ENCODE measurements at places on chromosomes 1 and 21.

DNA sequence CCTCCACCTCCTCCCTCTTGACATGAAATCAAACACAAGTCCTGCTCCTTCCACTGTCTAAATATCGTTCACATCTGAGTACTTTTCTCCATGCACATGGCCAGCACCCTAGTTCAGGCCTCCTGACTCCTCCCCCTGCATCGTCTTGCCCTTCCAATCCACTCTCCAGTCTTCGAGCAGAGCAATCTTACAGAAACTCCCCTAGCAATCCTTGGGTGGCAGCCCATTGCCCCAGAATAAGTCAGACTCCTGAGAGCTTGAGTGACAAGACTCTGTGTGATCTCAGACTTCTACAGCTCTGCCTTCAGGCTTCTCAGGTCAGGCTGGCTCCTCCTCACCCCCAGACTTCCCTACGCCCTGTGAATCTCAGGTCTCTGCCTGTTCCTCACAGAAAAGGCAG lies 5.5 kb downstream of the SH2D2A start:
- DNase-seq, result no peak

GRCh38 chr21:26025536-26026512 lies 144.7 kb downstream of the APP start:
- no peak for DNase-seq

DNA sequence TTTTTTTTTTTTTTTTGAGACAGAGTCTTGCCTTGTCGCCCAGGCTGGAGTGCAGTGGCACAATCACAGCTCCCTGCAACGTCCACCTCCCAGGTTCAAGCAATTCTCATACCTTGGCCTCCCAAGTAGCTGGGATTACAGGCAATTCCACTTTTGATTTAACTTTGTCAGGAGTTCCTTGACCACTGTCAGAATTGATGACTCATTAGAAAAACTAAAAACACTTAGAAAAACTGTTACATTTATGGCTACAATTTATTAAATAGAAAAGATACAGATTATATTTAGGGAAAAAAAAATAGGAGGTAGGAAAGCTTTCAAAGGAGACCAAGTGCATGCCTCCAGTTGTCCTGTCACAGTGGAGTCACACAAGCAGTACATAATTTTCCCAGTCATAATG lies 20.0 kb downstream of the ZNF678 start:
- no peak for DNase-seq

- DNase-seq, result no peak
Measured at GRCh38 chr1:234683127-234683860, 73.3 kb upstream of the IRF2BP2 start.

- no peak for DNase-seq
Measured at GRCh38 chr1:224245188-224245587, 62.1 kb downstream of the DEGS1 start.

GRCh38 chr1:239997515-239998311 lies 94.0 kb upstream of the FMN2 start:
- no peak for DNase-seq

DNA sequence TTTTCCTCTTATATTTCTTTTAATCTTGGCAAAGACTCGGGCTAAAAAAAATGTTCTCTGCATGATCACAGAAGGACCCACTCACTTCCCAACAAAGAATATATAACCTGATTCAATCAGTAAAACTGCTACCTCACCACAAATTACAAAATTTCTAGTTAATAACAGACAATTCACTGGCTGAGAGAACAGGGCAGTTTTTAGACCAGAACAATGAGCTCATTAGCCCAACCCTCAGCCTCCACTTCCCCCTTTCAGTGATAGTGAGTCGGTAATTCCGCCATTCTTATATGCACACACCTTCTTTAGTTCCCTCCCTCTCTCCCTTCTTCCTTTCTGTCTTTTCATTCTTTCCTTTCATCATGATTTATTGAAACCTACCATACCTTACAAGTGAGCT lies 8.9 kb downstream of the SIPA1L2 start:
- DNase-seq, result no peak

GRCh38 chr1:15489052-15489736 lies 13.3 kb downstream of the CELA2B start:
- no peak for DNase-seq

DNA sequence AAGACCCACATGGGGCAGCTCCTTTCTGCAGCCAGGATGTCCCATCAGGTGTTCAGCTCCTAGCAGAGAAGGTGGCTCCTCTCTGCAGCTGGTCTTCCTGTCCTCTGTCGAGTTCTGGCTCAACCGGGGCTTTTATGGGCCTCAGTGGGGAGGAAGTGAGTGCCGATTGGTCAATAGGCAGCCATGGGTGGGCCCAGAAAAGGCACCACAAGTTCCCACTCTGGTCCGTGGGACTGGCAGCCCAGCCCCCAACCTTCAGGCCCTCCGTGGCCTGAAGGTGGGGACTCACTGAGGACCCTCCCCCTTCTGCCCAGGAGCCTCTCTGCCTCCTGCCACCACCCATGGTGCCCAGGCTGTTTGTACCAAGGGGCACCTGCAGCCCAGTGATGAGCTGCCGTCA lies 161.7 kb upstream of the DUSP10 start:
- no peak for DNase-seq

GRCh38 chr1:224054611-224055010 lies 59.3 kb upstream of the FBXO28 start:
- DNase-seq, result no peak

DNA sequence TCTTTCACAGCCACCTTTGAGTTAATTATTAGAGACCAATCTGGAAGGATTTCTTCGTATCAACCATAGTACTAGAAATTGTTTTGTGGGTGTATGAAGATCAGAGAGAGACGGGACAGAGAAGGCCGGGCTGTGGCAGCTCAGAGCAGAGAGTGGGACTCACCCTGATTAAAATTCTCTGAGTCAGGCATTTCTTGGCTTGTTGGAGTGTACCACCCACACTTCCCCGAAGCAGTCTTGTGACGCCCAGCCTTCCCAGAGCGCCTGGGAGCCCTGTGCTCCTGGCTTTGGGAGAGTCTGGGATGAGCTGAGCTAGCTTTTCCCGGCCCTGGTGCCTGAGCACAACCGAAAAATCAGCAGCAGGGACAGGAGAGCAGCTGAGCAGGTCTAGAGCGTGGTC lies 19.4 kb downstream of the PLEKHM2 start:
- no peak for DNase-seq

- DNase-seq, result no peak
Measured at GRCh38 chr1:196078691-196079090, 529.5 kb downstream of the KCNT2 start.

DNA sequence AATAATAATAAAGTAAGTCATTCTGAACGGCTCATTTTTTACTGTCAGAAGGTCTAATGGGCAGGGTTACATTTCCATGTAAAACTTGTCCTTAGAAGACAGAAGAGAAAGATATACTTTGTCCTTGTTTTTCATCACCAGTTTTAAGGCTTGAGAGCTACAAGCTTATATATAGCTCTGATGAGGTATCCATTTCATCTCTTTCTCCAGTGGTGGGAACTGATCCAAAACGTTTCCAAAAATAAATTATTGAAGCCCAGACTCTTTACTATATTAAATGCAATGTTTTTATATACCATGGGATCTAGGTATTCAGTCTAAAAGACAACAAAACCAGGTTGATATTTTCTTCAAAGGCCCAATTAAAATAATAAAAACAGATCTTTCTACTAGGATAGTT lies 8.7 kb downstream of the B3GALNT2 start:
- DNase-seq, result no peak

- DNase-seq, result no peak
Measured at GRCh38 chr1:20663969-20664715, 3.0 kb upstream of the DDOST start.

GRCh38 chr1:11407301-11407994 lies 71.5 kb upstream of the DISP3 start:
- DNase-seq, result no peak

- DNase-seq, result no peak
Measured at GRCh38 chr1:93042187-93043056, 36.7 kb upstream of the MTF2 start.

GRCh38 chr1:22418933-22419382 lies 32.7 kb upstream of the ZBTB40 start:
- DNase-seq, result no peak

GRCh38 chr21:36542312-36543101 lies 62.6 kb upstream of the CLDN14 start:
- DNase-seq, result no peak

DNA sequence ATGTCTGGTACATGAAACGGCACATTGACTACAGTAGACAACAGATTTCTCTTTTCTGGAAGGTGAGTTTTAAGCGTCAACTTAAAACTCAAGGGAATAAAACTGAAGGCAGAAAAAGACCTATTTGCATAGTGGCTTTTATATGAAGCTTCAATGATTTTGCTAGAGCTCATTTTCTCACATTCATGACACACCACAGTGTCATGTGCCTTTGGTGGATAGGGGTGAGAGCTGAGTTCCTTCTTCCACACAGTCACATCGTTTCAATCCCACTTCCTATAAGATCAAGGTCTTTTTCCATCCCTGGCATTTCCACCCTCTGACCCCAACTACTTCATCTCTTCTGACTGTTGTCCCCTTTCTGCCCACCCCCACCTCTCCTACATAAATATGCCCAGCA lies 31.0 kb downstream of the IL12RB2 start:
- no peak for DNase-seq

DNA sequence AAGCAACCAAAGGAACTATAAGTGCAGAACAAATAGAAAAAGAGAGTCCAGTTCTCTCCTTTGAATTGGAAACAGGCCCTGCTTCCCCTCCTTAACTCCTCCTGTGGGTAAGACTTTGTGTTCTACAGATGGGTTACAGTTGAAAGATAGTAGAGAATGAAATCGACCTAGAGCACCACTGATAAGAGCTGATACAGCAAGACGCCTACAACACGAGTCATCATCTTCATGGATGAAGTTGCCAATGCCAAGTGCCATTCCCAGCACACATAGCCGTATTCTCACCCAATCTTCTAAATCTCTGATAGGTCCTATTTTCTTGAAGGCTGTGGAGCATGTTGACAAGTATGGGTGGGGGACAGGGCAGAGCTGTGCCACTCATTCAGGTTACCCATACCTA lies 99.8 kb upstream of the CAMK1G start:
- no peak for DNase-seq

- no peak for DNase-seq
Measured at GRCh38 chr1:21361506-21361905, 71.2 kb upstream of the ECE1 start.

DNA sequence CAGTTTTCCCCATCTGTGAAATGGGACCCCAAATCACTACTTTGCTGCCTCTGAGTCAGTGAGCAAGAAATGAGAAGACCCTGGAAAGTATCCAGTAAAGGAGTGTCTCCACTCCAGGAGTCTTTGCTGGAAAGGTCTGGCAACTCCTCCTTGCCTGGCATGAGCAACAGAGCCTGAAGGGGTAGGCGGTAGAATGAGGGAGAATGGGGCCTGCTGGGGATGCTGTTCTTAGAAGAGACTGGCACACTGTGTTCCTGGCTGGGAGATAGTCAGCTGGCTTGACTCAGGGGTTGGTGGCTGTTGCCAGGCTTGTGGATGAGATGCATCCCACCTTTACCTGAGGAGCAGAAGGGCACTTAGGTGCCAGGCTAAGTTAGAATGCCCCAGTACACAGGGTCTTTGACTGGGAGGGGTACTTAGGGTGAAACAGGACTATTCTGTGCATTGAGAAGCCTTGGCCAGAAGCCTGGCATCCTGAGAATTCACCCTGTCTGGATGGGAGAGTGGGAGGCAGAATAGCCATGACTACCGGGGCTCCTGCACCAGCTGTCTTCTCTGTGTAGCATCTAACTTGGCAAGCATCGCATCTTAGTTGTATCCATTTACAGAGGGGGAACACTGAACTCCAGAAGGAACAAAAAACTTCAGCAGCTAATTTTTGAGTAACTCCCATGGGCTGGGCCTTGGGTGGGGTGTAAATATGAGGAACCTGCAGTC lies 2.5 kb downstream of the MFSD2A start:
- no peak for DNase-seq

DNA sequence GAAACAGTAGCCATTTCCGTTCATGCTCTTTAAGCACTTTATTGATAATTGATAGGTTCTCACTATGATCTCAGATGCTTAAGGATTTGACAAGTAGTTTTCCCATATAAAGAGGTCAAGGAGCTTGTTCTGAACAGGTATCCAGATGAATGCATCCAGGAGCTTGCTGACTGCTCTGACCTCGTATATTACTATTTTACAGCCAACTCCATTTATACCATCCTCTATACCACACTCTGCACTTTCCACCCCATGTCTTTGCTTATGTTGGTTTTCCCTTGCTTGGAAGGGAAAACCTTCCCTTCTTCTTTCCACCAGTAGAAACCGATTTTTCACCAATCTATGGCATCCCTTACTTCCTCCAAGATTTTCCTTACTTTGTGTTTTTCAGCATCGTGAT lies 107.2 kb downstream of the LHX9 start:
- no peak for DNase-seq

DNA sequence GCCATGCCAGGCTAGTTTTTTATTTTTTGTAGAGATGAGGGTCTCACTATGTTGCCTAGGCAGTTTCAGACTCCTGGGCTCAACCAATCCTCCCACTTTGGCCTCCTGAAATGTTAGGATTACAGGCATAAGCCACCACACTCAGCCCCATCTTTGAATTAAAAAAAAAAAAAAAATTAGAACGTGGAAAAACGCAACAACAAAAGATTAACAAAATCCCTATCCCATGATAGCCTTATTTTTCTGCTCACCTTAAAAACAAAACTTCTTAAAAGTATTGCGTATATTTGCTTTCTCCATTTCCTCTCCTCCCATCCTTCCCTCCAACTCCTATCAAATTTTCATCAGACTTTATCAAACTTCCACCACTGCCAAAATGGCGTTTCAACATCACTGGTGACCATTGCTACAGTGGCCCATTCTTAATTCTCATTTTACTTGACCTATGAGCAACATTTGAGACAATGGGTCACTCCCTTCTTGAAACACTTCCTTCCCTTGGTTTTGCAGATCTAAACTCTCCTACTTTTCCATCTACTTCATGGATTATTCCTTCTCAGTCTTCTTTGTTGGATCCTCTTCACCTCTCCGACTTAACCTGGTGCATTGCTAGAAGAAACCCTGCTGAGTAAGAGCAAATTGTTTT lies 579 bp upstream of the ZNF684 start:
- DNase-seq, result no peak

DNA sequence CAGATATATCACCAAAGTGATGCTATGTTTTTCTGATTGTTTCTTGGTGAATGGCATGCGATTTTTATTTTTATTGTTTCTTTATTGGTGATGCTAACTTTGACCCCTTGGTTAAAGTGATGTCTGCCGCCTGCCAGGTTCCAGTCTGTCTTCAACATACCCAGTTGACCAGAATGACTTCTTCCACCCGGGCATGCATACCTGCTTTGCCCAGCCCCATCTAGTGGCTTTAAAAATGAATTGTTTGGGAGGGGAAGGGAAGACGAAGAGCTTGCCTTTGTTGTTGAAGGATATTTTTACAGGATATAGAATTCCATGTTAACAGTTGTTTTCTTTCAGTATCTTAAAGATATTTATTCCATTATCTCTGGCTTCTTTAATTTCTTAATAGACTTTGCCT lies 65.1 kb downstream of the ATG4C start:
- no peak for DNase-seq

- DNase-seq, result no peak
Measured at GRCh38 chr1:67530071-67530470, 99.9 kb upstream of the SERBP1 start.

- no peak for DNase-seq
Measured at GRCh38 chr1:15948595-15949452, 27.1 kb downstream of the ZBTB17 start.

All from stimulated activated CD4-positive, alpha-beta T cell treated with anti-CD3 and anti-CD28 coated beads, Interleukin-1b, Interleukin-23, amount 100 ng/mL, for 1 hour (primary cell).